Spleen (tissue), 13 donors: ENCODE measurements at places on chromosomes 12 and 14. TPM values are rescaled to one million over a fixed set of nuclear protein-coding genes. Genes with fewer than 3 reads are reported as not detected.

Gene TAS2R14
- total RNA-seq: 8.5 TPM

Gene LTBR
- total RNA-seq: 132 TPM

Gene PSME1
- 303 TPM for total RNA-seq

Gene ASCL1
- not detected for total RNA-seq

Gene HSPB8
- total RNA-seq: 82.3 TPM

Gene PXN
- 154 TPM for total RNA-seq

Gene SLC8A3
- 0.46 TPM for total RNA-seq

Gene C12orf54
- not detected for total RNA-seq

Gene USP44
- 4.2 TPM for total RNA-seq
